ENCODE measurements at places on chromosomes 3 and 15. TPM values are rescaled to one million over a fixed set of nuclear protein-coding genes. Genes with fewer than 3 reads are reported as not detected.

The CPB1 gene
- not detected for total RNA-seq

The ANKUB1 gene
- not detected for total RNA-seq

The LRRK1 gene
- total RNA-seq = 8.5 TPM

The SHF gene
- 1.4 TPM for total RNA-seq

The CPEB1 gene
- 11.8 TPM for total RNA-seq
